Right renal pelvis (tissue), 4 donors: ENCODE measurements at places on chromosomes 5 and 9. TPM values are rescaled to one million over a fixed set of nuclear protein-coding genes. Genes with fewer than 3 reads are reported as not detected.

DNA sequence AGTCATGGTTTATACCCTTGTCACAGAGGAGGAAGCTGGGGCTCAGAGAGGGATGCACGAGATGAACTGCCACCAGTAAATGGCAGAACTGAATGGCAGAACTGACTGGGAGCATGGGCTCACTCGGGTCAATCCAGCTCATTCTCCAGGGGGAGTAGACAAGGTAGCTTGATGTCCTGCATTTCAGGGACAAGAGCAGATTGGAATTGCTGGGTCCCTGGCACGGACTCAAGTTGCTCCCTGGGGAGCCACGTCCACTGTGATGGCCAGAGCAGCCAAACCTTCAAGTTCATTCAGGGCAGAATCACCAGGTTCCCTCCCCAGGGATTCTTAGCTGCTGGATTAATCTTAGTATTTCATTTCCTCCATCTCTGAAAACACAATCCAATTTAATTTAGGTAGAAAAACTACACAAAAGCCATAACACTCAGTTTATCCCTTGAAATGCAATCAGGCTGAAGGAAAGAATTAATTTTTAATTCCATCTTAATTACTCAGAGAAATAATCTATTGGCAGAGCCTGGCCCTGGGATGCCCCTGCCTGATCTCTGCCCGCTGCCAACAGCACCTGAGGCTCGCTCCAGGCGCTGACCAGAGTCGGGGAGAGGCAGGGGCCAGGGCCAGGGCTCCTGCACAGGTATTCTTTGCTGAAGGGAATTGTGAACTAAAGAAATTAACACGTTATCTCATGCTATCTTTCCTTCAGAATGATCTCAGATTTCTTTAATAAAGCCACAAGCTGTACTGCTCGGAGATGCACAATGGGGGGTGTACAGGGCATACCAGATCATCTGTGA, 42.0 kb upstream of the UNC5A start:
- DNase-seq, result no peak

- DNase-seq, result no peak
Measured at GRCh38 chr5:160310552-160311295, 1.6 kb downstream of the CCNJL start.

DNA sequence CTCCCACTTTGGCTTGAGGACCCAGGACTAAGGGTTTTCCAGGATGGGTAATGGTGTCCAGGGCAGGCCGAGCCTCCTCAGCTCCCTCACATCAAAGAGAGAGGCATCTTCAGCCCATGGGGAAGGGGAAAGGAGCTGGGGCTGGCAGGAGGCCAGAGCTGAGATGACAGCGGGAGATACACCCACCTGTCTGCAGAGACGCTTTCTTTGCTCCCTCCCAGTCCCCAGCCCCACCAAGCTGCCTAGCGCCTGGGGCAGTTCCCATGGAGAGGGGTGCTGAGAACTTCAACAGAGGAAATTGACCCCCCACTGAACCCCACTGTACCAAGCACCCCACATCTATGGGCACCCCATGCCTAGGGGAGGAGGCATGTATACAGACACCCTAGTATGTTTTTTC, 10.6 kb downstream of the PCDH1 start:
- DNase-seq, result no peak

Gene PLAC8L1
- polyA plus RNA-seq, result 1.00 TPM

GRCh38 chr9:119304555-119304954, 64.7 kb downstream of the BRINP1 start:
- no peak for DNase-seq

- DNase-seq, result no peak
Measured at GRCh38 chr5:98066910-98067309, 706.6 kb upstream of the RGMB start.

GRCh38 chr5:56301069-56301468, 67.9 kb upstream of the ANKRD55 start:
- DNase-seq, result no peak

DNA sequence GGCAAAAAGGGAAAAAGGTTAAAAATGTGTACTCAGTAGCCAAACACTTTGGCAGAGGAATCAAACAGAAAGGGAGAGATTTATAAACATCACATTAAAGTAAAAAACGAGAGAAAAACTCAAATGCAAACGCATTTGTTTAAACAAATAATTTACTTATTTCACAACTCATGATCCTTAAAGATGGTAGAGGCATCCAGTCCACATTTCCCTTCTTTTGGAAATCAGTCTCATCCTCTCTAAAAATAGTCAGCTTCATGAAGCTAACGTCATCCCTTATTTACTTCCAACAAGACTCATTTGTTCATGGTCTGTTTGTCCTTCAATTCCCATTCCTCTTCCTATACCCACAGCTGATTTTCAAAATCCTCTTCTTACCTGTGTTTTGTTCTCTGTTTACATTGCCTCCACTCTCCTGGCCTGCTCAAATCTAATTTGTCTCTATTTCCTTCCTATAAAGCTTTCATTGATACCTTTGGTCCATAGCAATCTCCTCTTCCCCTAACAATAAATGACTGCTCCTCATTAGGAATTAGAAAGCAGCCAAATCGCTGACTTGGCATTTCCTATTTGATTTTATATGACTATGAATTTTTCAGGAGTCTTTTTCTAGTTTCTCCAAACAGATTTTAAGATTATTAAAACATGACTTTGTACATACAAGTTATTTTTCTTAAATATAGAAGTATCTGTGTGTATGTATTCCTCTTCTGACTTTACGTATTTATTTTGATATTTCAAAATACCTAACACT, 805.3 kb downstream of the TLE1 start:
- no peak for DNase-seq

DNA sequence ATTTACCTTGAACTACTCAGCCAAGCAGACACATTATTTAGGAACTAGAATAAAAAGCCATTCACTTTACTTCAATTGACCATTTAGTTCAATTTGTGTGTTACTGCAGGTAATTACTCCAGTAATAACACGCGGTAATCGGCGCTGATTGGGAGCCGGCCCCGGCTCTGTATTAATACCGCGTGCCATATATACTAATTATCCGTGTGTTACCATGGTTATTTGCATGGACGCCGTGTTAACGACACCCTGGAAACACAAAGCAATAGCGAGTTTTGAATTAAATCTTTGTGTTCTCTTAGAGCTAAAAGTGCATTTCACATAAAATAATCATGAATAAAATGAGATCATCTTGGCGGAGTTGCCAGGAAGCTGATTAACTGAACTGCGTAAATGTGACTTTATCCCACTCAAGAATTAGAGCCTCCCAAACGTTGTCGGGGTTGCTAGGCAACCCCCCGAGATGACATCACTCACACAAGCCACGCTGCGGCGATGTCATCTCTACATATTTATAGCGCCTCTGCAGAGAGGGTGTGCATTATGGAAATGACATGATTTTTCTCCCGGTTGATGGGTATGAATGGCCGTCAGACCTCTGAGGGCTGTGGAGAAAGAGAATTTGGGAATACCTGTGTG, 41.4 kb upstream of the RNU6ATAC start:
- DNase-seq, result no peak

DNA sequence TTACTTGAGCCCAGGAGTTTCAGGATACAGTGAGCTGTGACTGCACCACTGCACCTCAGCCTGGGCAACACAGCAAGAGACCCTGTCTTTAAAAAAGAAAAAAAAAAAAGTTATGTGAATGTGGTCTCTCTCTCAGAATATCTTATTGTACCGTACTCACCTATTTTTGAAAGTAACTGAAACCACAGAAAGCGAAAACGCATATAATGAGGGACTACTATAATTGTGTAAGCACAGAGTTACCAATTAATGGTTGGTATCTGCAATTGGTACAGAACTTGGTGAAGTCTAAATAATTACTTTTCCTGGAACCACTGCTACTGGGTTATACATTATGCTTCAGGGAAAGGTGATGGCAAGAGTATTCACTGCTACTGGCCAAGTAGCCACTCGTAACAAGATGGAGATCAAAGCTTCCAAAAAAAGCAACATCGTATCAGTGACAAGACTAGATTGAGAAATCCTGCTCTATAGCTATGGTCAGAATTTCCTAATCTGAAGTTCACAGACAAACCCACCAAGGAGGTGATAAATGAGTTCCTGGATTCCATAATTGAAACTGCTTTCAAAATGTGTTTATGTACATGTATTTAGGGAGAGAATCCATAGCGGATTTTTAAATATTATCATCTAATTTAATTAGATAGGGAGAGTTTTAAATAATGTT, 82.7 kb downstream of the NR6A1 start:
- DNase-seq, result no peak

- DNase-seq, result no peak
Measured at GRCh38 chr5:152400846-152401245, 4.2 kb downstream of the NMUR2 start.

GRCh38 chr5:178334861-178335260, 102.3 kb upstream of the PHYKPL start:
- DNase-seq, result no peak

DNA sequence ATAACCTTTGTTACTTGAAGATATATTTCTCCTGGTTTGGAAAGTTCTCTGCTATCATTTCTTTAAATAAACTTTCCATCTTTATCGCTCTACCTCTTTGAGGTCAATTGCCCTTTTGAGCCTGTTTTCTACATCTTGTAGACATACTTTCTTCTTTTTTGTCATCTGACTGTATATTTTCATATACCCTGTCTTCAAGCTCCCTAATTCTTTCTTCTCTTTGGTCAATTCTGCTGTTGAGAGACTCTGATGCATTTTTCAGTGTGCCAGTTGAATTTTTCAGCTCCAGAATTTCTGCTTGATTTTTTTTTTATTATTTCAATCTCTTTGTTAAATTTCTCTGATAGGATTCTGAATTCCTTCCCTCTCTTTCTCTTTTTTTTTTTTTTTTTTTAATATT, 511.2 kb upstream of the GRAMD2B start:
- no peak for DNase-seq

DNA sequence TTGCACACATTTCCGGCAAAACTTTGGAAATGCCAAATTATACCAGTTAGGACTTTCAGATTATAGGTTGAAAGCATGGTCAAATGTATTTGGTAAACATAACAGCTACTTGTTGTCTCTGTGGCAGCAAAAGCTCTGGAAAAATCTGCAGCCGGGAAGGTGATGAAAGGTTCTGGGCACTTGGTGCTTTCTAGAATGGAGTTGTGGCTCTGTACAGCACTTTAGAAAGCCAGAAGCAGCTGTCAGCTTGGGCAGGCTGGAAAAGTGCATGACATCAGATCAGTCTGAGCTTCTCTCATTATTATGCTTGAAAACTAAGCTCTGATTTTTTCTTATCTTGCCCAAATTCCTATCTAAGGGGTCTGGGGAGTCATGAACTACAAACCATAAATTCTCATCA, 118.6 kb upstream of the MAST4 start:
- DNase-seq, result no peak

- DNase-seq, result no peak
Measured at GRCh38 chr9:74173284-74173683, 323.9 kb upstream of the RORB start.

Gene PCDHA4
- polyA plus RNA-seq, result 1.6 TPM

GRCh38 chr9:20618361-20618802, 3.9 kb downstream of the MLLT3 start:
- DNase-seq, result no peak

DNA sequence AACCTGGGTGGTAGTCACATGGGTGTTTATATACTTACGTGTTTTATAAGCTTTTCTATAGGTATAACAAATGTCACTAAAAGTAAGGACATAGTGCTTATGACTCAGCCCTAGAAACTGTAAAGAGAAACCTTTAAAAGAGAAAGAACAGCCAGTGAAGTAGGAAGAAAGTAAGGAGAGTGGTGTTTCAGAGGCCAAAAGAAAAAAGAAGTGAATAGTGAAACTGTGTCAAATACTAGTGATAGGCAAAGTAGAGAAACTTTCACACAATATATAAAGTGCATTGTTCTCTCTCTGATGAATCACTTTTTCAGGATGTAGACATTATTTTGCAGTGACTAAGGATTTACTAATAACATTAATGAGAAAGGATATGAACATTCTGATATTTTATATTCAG, 74.2 kb upstream of the SUSD1 start:
- DNase-seq, result no peak

Gene RIOK2
- polyA plus RNA-seq, result 44.7 TPM

Gene PDE6A
- polyA plus RNA-seq, result 0.11 TPM

Gene XPA
- polyA plus RNA-seq, result 41.1 TPM

Gene C1QTNF2
- polyA plus RNA-seq, result 3.3 TPM

GRCh38 chr9:90840696-90841095, 39.1 kb downstream of the SYK start:
- DNase-seq, result no peak

DNA sequence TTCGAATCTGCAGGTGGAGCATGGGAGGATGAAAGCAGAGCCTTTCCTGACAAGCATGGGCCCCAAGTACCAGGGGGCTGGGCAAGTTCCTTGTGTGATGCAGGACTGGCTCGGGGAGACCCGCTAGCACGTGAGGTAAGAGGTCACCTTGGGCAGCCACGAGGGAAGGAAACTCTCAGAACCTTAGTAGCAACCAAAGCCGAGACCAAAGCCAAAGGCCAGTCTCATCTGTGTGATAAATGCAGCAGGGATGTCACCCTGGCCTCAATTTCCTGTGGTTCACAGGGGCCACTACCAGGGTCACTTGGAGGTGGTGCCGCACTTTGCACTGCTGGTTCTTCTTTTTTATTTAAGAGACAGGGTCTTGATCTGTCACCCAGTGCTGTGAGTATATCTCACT, 39.5 kb downstream of the PRRT1B start:
- DNase-seq, result no peak

DNA sequence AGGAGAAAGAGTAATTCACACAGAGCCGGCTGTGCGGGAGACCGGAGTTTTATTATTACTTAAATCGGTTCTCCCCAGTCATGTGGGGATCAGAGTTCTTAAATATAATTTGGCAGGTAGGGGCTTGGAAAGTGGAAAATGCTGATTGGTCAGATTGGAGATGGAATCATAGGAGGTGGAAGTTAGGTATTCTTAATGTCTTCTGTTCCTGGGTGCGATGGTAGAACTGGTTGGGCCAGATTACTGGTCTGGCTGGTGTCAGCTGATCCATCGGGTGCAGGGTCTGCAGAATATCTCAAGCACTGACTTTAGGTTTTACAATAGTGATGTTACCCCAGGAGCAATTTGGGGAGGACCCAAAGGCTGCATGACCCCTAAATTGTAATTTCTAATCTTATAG, 4.6 kb upstream of the CERCAM start:
- no peak for DNase-seq

Gene C9orf153
- polyA plus RNA-seq, result 0.20 TPM
